ENCODE measurements at places on chromosomes 13 and 19. TPM values are rescaled to one million over a fixed set of nuclear protein-coding genes. Genes with fewer than 3 reads are reported as not detected.

The PCDH9 gene
- 5.0 TPM for total RNA-seq

The OSCAR gene
- 0.61 TPM for total RNA-seq

The TSSK6 gene
- total RNA-seq: 1.2 TPM

The UPF1 gene
- total RNA-seq: 25.4 TPM

The IQCN gene
- 0.57 TPM for total RNA-seq

The CGB2 gene
- total RNA-seq: not detected

The KLHL1 gene
- 0.05 TPM for total RNA-seq

The PLIN4 gene
- 0.19 TPM for total RNA-seq

The TLE6 gene
- 1.4 TPM for total RNA-seq

The CEACAM8 gene
- 1.7 TPM for total RNA-seq

The UHRF1 gene
- total RNA-seq: 71.7 TPM

The MOB3A gene
- total RNA-seq: 20.0 TPM

The DLL3 gene
- total RNA-seq: 0.14 TPM

The ANKRD24 gene
- 0.42 TPM for total RNA-seq

The BEST2 gene
- not detected for total RNA-seq

The LRRC25 gene
- 2.5 TPM for total RNA-seq

The GZMM gene
- 57.1 TPM for total RNA-seq

The LRG1 gene
- total RNA-seq: 0.52 TPM

The FXYD3 gene
- total RNA-seq: 22.8 TPM

The DHRS12 gene
- 7.5 TPM for total RNA-seq

The RNF17 gene
- total RNA-seq: 0.05 TPM

The ATXN8OS gene
- total RNA-seq: not detected

The KIR2DL4 gene
- total RNA-seq: not detected

The KLF5 gene
- 3.4 TPM for total RNA-seq

The PLK5 gene
- total RNA-seq: 0.09 TPM

The TJP3 gene
- 1.4 TPM for total RNA-seq

The PSPN gene
- 0.90 TPM for total RNA-seq

The ZNF43 gene
- 21.0 TPM for total RNA-seq

The PDX1 gene
- total RNA-seq: not detected

The TMEM255B gene
- 0.61 TPM for total RNA-seq

The TLE2 gene
- total RNA-seq: 2.0 TPM

The CYP4F3 gene
- total RNA-seq: 0.24 TPM

The IGFL2 gene
- total RNA-seq: 0.61 TPM

The KLK2 gene
- total RNA-seq: under 0.01 TPM

The JAK3 gene
- 16.1 TPM for total RNA-seq

The NLRP11 gene
- under 0.01 TPM for total RNA-seq
